ENCODE measurements at places on chromosomes 1 and 21.

- DNase-seq: no peak
These were observed 22.9 kb downstream of the CD244 start for GRCh38 chr1:160839746-160840145.

DNA sequence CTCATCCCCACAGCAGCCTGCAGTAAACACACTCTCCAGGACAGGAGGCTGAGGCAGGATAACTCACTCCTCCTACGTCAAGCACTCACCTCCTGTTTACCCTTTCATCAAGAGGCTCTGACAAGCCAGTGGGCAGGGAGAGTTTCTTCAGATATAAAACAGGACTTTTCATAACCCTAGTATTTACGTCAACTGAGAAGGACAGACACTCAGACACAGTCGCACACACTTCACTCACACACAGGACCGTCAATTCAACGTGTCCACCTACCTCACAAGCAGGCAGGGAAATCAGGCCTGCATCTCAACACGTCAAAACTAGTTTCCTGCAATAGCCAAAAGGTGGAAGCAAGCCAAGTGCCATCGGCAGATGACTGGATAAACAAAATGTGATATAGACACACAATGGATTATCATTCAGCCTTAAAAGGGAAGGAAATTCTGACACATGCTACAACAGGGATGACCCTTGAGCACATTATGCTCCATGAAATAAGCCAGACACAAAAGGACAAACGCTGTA is 48.6 kb downstream of the ITPKB start:
- no peak for DNase-seq

DNA sequence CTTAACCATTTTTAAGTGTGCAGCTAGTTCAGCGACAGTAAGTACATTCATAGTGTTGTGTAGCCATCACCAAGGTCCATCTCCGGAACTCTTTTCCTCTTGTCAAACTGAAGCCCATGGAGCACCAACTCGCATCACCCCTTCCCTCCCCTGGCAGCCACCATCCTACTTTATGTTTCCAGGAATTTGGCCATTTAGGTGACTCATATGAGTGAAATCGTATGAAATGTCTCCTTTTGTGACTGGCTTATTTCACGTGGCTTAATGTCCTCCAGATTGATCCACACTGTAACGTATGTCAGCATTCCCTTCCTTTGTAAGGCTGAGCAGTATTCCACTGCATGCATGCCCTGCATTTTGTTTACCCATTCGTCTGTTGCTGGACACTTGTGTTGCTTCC is 2.5 kb downstream of the COL6A2 start:
- no peak for DNase-seq

DNA sequence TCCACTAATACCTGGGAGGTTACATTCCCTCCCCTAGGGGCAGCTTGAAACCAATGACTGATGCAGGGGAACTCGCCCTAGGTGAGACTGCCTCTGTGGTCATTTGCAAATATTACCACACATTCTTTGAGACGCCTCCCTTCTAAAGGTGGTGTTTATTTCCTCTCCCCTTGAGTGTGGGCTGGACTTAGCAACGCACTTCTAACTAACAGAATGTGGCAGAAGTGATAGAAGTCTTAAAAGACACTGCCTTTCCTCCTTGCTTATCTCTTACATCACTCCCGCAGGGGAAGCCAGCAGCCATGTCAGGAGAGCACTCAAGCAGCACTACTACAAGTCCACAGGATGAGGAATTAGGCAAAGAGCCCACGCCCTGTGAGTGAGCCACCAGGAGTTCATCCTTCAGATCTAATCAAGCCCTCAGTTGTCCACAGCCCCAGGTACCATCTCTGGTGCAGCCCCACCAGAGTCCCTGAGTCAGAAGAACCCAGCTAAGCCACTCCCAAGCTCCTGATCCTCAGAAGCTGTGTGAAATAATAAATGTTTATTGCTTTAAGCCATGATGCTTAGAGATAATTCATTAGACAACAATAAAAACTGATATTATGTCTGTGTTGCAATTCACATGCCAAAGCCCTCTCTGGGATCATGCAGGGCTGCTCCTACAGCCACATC is 14.8 kb upstream of the MATN1 start:
- DNase-seq: no peak

DNA sequence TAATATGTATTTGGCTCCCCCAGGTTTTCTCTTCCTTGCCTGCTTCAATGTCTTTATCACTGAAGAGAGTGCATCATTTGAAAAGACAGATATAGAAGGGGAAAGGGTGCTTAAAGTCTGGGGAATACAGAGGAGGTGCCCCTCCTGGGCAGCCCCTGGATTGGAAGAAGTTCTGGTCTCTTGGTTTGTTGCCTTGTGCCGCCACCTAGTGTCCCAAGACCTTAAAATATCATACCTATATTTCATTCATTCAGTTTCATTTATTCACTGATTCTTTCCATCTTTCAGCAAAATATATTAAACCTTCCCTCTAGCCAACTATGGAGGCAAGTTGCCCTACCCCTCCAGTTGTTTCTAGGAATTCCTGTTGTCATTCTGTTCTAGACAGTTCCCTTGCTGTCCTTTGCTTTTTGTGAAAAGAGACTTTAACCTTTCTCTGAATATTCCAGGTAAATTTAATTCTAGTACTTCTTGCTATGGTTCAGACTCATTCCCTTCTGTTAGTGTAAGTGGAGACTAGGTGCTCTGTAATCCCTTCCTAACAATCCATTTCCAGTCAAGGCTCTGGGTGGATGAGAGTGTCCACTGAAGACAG is 56.1 kb downstream of the MEF2D start:
- no peak for DNase-seq

GRCh38 chr1:86155807-86156565 is 586 bp downstream of the COL24A1 start:
- no peak for DNase-seq

DNA sequence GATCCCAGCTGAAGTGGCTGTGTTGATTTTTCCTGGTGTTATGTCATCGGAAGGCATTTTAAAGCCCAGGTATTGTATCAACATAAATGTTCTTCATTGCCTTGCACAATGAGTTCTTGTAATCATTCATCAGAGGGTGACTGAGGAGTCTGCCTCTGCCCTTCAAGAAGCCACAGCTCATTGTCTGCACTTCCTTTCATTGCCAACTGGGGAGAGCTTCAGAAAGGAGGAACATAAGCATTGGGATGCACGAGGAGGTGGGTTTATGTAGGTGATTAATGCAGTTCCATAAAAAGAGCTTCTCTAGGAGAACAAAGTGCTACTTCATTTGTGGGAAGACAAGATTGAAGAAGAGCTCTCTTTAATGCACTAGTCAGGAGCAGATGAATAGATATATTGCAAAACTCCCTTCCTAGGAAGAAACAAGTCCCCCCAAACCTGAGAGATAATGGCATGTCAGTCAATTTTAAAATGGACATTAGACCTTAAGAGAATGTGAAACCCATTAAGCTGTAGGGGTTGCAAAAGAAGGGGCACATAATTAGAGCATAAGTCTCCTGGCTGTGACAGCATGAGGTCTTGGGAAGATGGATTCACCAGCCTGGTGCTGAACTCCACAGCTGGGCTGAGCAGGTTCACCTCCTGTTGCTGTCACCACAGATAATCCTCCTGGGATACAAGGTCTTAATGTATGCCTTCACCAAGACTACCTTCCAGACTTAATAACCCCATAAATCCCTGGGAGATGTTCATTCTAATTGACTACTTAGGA is 124.6 kb downstream of the BACH1 start:
- DNase-seq: no peak

DNA sequence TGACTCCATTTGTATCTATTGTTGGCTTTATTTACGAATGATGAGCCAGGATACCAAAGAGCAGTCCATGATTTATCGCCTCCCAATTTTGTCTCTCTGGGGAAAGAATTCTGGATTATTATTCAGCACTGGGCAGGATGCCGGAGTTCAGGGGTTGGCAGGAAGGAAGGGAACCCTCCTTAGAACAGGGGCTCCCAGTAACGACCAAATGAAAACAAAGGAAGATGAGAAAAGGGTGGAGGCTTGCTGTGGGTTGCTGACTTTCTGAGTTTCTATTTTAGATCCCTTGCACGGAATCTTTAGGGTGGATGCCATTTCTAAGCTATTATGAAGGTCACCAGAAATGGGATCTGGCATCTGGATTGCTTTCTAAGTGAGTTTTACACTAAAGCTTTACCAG is 231.2 kb upstream of the LYPLAL1 start:
- DNase-seq: no peak

DNA sequence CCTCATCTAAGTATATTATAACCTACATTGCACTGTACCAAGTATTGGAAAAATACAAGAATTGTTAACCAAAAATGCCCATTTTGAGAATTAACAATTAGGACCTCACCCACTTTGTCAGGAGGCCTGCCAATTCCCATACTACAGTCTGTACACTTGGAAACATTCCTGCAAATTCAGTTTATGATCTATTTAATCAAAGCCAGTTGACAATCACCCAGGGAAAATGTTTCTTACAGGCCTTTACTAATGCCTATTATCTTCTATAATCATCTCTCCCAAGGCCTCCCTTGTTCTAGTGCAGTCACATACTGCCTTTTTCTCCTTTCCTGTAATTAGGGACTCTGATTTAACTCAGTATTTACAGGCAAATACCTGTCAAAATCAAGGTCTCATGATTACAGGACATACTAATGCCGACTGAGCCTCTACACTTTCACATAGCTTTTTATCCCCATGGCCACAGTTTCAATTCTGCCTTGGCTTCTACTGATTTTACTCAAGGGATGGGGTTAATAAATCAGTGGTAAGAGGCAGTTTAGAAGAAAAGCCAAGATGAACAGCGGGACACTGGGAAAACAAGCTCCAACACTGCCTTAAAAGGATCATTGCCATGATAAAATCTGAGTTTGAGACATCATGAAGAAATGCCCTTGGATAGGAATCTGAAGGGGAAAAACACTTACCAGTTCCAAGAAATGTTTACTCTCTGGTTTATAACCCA is 338.7 kb downstream of the VAV3 start:
- DNase-seq: no peak

DNA sequence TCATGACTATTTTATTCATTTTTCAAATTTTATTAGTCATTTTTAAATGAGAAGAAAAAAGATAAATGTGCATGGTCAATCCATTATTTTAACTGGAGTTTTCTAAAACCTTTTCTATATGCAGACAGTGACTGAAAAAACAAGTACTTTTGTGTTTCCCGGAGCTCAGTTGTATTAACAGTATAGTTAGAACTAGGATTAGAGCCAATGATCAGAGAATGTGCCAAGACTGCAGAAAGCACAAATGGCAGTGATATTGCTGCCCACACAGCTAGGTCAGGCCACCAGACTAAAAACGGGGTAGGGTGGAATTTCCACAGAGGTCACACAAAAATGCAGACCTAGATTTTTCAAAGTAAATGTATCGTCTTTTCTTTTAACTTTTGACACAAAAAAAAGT is 163.1 kb upstream of the GRIK3 start:
- no peak for DNase-seq

DNA sequence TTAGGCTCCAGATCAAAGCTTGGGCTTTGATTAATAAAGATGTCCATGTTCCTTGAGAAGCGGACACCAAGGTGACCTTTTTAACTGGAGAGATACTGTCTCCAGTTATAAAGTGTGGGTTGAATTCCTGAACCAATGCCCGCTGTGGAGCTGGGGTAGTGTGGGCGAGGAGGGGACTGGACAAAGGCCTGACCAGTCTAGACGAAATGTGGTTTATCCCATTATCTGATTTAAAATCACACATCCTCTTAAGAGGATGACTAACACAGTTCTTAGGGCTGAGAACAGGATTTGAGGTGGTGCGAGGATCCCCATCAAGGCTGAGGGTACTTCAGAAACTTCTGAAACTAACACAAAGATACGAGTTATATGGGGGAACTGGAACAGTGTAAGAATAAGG is 84.5 kb upstream of the GCLM start:
- no peak for DNase-seq

- no peak for DNase-seq
These were observed 40.3 kb upstream of the CCDC27 start for GRCh38 chr1:3711780-3712451.

DNA sequence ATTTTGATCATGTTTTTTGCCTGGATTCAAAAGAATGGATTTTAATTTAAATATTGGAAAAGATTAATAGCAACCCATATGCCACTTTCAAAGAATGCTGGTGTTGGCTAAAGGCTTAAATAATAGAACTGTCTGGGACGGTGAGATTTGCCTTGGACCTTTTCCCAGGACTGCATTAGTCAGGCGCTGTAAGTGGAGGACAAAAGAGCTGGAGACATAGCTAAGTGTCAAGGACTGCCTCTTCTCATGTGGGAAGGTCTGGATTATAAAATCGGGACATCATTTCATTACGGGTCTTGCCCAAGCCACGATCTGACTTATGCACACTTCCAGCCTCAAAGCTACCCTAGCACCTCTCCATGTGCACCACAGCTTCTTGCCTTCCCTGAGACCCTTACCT is 458.5 kb upstream of the DEPDC1 start:
- DNase-seq: no peak

GRCh38 chr1:203625628-203626019 is 1.0 kb upstream of the ATP2B4 start:
- no peak for DNase-seq

DNA sequence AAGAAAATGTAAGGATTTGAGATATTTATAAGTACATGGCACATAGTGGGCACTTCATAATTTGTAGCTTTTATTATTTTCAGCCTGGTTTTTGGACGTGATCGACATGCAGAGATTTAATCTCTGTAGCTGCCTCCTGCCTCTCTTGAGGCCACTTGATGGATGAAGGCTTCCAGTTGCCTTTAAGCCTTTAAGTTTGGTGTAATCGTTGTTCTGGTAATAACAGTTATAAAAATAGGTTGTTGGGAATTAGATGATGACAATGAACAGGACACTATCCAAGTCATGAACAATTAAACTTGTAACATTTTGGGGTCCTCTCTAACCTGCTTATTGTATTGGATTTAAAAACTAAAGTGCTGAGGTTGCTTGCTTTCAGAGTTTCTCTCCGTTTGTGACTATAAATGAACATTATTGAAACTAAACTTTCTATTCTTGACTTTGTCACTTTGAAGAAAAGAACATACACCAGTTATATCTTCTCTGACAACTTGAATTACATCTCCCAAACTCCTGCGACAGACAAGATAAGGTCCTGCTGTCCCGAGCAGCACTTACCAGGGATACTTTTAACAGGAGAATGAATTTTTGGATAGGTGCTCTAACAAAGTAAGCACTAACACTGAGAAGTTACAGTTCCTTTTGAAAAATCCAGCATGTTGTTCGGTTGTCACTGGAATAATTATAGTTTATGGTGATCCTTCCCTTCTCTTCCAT is 295.0 kb downstream of the NFIA start:
- DNase-seq: no peak

GRCh38 chr1:224333939-224334786 is 4.2 kb upstream of the NVL start:
- DNase-seq: no peak

Data from T1000 (cell line).